Hematopoietic multipotent progenitor cell treated with erythropoietin and hydrocortisone succinate and interleukin-3 and kit ligand, for 4 days (in vitro differentiated cells): ENCODE measurements at places on chromosomes 2 and 18.

GRCh38 chr2:174338671-174339560 is 4.2 kb downstream of the SP9 start:
- peak; percentile 34 for DNase-seq

- DNase-seq = no peak
These were observed 88.5 kb upstream of the COL5A2 start for GRCh38 chr2:189267925-189268579.

- no peak for DNase-seq
These were observed 36.4 kb upstream of the KCTD1 start for GRCh38 chr18:26584745-26585144.

GRCh38 chr2:191678437-191679100 is 633 bp downstream of the NABP1 start:
- DNase-seq = peak; percentile 78
